Activated T-cell treated with anti-CD3 and anti-CD28 coated beads, Interleukin-2, amount 50 U/mL, for 1 hour (primary cell): ENCODE measurements at places on chromosomes 6 and 20.

- DNase-seq = no peak
Measured at GRCh38 chr6:65170273-65170672, 536.8 kb downstream of the EYS start.

DNA sequence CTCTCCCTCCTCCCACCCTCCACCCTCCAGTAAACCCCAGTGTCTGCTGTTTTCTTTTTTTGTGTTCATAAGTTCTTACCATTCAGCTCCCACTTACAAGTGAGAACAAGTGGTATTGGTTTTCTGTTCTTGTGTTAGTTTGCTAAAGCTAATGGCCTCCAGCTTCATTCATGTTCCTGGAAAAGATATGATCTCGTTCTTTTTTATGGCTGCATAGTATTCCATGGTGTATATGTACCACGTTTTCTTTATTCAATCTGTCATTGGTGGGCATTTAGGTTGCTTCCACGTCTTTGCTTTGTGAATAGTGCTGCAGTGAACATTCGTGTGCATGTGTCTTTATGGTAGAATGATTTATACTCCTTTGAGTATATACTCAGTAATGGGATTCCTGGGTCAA lies 42.7 kb upstream of the KCNG1 start:
- no peak for DNase-seq

DNA sequence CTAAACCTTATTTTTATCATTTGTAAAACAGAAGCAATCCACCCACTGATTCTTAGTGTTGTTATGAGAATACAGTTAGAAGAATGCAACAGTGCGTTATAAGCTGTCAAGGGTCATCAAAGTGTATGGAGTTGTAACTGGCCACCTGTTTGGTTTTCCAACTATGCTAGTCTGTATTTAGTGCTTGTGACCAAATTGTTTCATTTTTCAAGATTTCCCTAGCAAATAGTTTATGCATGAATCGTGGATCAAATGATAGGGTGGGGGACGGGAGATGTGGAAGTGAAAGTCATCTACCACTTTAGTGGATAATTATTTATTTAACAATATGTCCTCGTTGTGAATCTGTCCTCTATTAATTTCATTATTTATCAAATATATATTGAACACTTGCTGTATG lies 175.4 kb upstream of the HDDC2 start:
- no peak for DNase-seq

DNA sequence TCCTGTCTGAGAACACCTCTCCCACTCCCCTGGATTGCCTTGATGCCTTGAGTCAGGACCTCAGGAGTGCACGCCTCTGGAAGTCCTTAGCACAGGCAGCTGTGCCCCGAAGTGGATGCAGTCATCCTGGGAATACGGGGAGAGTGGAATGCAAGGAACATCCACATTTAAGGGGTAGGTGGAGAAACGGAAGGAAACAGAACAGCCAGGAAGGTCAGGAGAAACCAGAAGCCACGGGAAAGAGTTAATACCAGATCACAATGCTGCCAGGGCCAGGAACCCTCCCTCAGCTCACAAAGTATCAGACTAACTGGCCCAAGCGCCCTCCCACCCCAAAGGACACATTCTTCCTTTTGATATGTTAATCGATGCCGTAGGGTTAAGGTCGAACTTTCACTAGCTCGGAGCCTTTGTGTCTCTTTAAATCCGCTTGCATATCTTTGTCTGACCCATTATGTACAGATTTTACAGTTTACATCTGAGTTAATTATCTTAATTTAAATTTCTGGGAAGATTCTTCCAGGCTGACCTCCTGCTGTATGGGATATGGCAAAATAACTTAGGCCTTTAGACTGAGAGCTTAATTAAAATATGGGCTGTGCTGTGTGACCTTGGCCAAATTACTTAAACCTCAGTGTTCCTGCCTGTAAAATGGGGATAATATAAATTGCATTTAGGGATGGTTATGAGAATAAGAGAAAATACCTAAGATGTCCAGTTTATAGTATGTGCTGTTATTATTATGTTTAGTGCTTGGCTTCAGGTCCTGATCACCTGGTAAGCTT lies 24.0 kb upstream of the CCND3 start:
- peak; percentile 0 for DNase-seq

DNA sequence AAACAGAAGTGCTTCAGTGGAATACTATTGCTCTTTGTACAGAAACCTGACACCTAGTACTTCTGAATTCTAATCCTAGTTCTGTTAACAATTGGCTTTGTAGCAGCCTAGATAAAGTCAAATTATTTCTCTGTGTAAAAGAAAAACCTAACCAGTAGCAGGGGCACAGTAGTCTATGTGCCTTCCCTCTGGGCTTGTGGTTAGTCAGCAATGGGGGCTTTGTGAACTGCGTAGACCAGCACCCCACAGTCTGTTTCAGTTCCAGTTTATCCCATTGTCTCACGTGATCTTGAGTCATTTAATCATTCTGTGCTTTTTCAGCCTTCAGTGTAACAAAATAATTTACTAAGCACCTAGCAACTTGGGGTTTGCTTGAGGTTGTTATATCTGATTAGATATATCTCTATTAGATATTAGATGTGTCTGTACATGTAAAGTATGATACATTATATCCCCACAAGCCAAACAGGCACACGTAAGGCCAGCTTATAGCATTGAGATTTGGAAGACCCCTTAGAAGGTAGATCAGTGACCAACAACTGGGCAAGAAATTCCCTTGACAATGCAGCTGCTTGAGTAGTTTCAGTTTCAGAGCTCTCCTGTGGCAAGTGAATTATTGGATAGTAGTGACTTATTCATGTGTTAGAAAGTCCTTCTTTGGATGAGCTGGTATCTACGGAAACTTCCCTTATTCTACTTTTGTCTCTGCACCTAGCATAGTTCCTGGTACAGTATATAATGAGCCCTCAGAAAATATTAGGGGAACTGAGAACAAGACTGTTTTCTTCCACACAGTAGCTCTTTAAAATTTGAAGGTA lies 27.9 kb upstream of the CCR6 start:
- no peak for DNase-seq
